Breast epithelium (tissue), 4 donors: ENCODE measurements at places on chromosomes 5 and 9. TPM values are rescaled to one million over a fixed set of nuclear protein-coding genes. Genes with fewer than 3 reads are reported as not detected.

Gene SHISAL2B
- total RNA-seq, result not detected

GRCh38 chr9:110874963-110875674 lies 163.2 kb downstream of the LPAR1 start:
- no peak overlapping the region for H3K27ac ChIP-seq
- no peaks in the 10 kb centered on the region for H3K27me3 ChIP-seq
- no peak overlapping the region for H3K4me3 ChIP-seq
- DNase-seq, result no peak
- no peaks in the 10 kb centered on the region for H3K4me1 ChIP-seq
- H3K36me3 ChIP-seq, result no peaks in the 10 kb centered on the region

GRCh38 chr5:81425569-81425968 lies 31.6 kb upstream of the ACOT12 start:
- H3K4me1 ChIP-seq, result peaks cover 7% of the 10 kb centered on the region
- peak overlapping the region; percentile 59 for H3K27ac ChIP-seq
- H3K4me3 ChIP-seq, result no peak overlapping the region
- H3K36me3 ChIP-seq, result no peaks in the 10 kb centered on the region
- H3K27me3 ChIP-seq, result no peaks in the 10 kb centered on the region
- no peak for DNase-seq

GRCh38 chr5:149284501-149284900 lies 12.8 kb downstream of the AFAP1L1 start:
- no peak overlapping the region for H3K4me3 ChIP-seq
- no peaks in the 10 kb centered on the region for H3K36me3 ChIP-seq
- no peaks in the 10 kb centered on the region for H3K27me3 ChIP-seq
- H3K4me1 ChIP-seq, result no peaks in the 10 kb centered on the region

DNA sequence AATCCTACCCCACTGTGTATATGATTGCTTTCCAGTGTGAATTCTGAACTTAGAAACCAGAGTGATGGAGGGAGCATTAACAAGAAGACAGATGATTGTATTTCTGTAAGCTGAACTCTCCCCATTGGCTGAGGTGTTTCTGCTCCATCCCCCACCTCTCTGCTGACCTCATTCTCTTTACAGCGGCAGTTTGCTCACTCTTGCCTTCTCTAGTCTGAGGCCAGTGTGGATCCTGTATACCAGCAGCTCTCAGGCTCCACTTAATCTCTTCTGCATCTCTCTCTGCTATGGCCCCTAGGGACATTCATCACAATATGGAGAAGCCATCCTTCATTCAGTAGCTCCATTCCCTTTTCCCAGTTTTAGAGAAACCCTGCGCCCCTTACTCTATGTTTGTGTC lies 358.8 kb downstream of the MAN2A1 start:
- no peaks in the 10 kb centered on the region for H3K4me1 ChIP-seq
- H3K4me3 ChIP-seq, result no peak overlapping the region
- no peaks in the 10 kb centered on the region for H3K27me3 ChIP-seq
- H3K27ac ChIP-seq, result no peak overlapping the region
- H3K36me3 ChIP-seq, result no peaks in the 10 kb centered on the region

DNA sequence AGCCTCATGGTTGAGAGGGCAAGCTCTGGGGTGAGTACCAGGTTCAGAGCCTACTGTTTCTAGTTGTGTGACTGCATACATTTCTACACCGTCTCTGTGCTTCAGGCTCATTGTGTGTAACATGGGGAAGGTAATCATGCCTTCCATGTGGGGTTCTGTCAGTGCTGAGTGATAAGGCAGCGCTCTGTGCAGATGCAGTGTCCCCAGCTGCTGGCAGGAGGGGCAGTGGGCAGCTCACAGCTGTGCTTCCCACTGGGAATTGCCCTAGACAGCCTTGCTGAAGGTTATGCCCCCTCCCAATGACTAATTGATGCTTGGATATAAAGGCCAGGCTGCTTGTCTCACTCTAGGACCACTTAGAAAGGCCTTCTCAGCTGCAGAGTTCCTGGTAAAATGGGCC lies 121.8 kb upstream of the SAP30L start:
- no peaks in the 10 kb centered on the region for H3K4me1 ChIP-seq
- H3K27ac ChIP-seq, result no peak overlapping the region
- H3K36me3 ChIP-seq, result no peaks in the 10 kb centered on the region
- no peak for DNase-seq
- no peak overlapping the region for H3K4me3 ChIP-seq
- no peaks in the 10 kb centered on the region for H3K27me3 ChIP-seq

DNA sequence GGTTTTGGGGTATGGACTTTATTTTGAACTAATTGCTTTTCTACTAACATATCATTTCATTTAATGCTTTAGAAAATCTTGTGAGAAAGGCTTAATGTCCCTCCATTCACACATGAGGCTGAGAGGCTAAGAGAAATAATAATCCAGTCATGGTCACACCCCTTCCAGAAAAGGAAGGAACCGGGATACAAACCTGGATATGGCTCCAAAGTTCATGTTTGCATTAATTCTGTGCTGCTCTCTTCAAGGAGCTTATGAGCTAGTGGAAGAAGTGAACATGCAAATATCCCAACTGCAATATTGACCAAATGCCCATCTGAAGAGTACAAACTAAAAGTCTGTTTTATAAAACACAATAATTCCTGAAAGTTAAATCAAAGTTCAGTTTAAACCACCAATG lies 732.1 kb upstream of the RIOK2 start:
- no peaks in the 10 kb centered on the region for H3K36me3 ChIP-seq
- H3K4me3 ChIP-seq, result no peak overlapping the region
- H3K27me3 ChIP-seq, result no peaks in the 10 kb centered on the region
- H3K27ac ChIP-seq, result no peak overlapping the region
- no peaks in the 10 kb centered on the region for H3K4me1 ChIP-seq
- no peak for DNase-seq

GRCh38 chr9:94672811-94673487 lies 33.6 kb upstream of the FBP1 start:
- no peak for DNase-seq
- H3K36me3 ChIP-seq, result no peaks in the 10 kb centered on the region
- H3K27ac ChIP-seq, result no peak overlapping the region
- no peaks in the 10 kb centered on the region for H3K27me3 ChIP-seq
- no peak overlapping the region for H3K4me3 ChIP-seq
- H3K4me1 ChIP-seq, result no peaks in the 10 kb centered on the region

DNA sequence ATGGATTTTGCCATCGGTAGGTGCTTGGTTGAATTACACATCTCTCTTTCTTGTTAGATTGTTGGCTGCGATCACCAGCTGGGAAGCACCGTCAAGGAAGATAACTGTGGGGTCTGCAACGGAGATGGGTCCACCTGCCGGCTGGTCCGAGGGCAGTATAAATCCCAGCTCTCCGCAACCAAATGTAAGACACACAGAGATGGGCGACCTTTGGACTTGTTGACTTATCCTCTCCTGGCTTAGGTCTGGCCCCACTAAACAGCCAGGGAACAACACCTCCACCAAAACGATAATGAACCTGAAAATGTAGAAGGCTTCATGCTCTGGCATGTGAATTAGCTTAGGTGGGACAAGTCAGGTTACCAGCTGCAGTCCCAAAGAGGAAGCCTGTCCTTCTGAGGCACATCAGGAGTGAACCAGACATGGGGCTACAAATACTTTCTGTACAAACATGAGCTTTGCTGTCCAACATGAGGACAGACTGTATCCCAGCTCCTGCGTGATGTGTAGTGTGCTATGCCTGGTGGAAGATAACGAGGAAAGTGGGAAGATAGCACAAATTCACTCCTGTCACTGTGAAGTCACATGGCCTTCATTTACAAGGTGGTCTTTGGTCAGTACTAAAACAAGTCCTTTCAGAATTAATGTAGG lies 148.4 kb downstream of the ADAMTSL1 start:
- no peak for DNase-seq
- H3K27me3 ChIP-seq, result no peaks in the 10 kb centered on the region

- peaks cover 53% of the 10 kb centered on the region for H3K27me3 ChIP-seq
- H3K36me3 ChIP-seq, result no peaks in the 10 kb centered on the region
- H3K4me1 ChIP-seq, result no peaks in the 10 kb centered on the region
- no peak for DNase-seq
- no peak overlapping the region for H3K4me3 ChIP-seq
- peak overlapping the region; percentile 49 for H3K27ac ChIP-seq
Observed at GRCh38 chr9:136140966-136141365, 22.3 kb upstream of the TMEM250 start.

Gene CLK4
- total RNA-seq, result 73.2 TPM

- no peak overlapping the region for H3K27ac ChIP-seq
- no peak for DNase-seq
- no peak overlapping the region for H3K4me3 ChIP-seq
- H3K4me1 ChIP-seq, result no peaks in the 10 kb centered on the region
- no peaks in the 10 kb centered on the region for H3K27me3 ChIP-seq
Observed at GRCh38 chr5:123763201-123763600, 251.2 kb downstream of the CSNK1G3 start.

DNA sequence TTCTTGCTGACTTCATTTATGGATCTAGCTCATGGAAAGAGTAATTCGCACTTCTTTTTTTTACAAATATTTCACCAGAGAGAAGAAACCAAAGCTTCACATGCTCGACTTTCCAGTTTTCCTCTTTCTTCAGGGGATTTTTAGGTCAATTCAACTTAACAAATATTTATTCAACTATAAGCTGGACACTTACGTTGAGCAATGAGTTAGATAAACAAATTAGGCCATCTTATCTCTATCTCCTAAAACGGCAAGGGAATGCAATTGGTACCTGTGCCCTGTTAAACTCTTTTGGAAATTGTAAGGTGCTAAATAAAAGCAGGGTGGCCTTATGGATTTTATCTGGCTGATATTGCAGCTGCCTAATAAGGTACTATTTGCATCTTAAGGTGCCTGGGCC lies 145.1 kb upstream of the RAI14 start:
- no peaks in the 10 kb centered on the region for H3K36me3 ChIP-seq
- DNase-seq, result no peak
- H3K4me3 ChIP-seq, result no peak overlapping the region
- no peaks in the 10 kb centered on the region for H3K4me1 ChIP-seq
- no peaks in the 10 kb centered on the region for H3K27me3 ChIP-seq

- H3K4me1 ChIP-seq, result no peaks in the 10 kb centered on the region
- H3K27me3 ChIP-seq, result no peaks in the 10 kb centered on the region
- H3K4me3 ChIP-seq, result no peak overlapping the region
- no peak for DNase-seq
- H3K27ac ChIP-seq, result no peak overlapping the region
Observed at GRCh38 chr5:77367741-77368140, 124.4 kb downstream of the WDR41 start.

DNA sequence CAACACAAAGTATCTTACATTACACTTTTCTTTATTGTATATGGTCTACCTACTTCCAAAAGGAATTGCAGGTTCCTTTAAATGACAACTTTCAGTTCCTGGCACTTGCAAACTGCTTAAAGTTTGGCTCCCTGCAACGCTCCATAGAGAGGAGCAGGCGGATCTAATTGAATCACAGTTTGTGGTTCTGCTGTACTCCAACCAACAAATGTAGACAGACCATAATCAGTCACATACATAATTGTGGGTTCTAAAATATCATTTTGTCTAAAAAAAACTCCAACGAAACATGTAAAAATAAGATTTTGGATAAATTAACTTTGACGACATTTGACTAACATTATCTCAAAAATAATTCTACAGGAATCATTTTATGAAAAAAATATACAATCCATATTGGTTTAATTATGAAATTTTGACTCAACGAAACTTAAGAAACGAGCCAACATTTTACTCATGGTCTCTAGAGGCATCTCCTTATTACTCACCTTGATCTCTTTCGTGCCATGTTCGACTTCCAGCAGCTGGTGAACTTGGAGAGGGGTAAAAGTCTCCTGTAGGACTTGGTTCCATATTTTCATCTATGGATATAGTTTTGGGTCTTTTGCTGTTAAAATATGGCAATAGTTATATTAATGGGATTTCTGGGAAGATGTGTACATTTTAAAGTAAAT lies 167.6 kb downstream of the NFIB start:
- no peak overlapping the region for H3K4me3 ChIP-seq
- no peaks in the 10 kb centered on the region for H3K36me3 ChIP-seq
- no peaks in the 10 kb centered on the region for H3K27me3 ChIP-seq
- no peak overlapping the region for H3K27ac ChIP-seq

Gene CBY3
- total RNA-seq, result not detected

- H3K27me3 ChIP-seq, result no peaks in the 10 kb centered on the region
- no peak overlapping the region for H3K27ac ChIP-seq
- no peaks in the 10 kb centered on the region for H3K36me3 ChIP-seq
- H3K4me3 ChIP-seq, result no peak overlapping the region
- no peaks in the 10 kb centered on the region for H3K4me1 ChIP-seq
Observed at GRCh38 chr9:101705135-101705661, 33.2 kb downstream of the GRIN3A start.

DNA sequence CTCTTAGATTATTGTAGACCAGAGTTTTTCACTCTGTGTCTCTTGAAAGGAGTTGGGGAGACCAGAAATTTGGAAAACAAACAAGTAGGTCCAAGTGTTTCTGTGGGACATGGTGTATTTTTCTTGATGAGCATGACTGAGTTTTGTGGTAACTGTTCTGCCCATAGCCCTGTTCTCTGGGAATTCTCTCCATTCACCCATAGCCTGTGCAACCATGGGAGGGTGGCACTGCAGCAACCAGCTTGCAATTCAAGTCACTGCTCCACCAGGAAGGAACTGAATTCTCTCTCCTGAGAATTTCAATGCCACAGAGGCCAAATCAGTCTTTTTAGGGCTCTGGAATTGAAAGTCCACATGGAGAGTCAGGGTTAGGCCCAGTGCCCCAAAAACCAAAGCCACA lies 475.3 kb upstream of the TRPC7 start:
- no peaks in the 10 kb centered on the region for H3K27me3 ChIP-seq
- no peaks in the 10 kb centered on the region for H3K36me3 ChIP-seq
- no peak overlapping the region for H3K4me3 ChIP-seq
- DNase-seq, result no peak

Gene CCDC152
- total RNA-seq, result 1.3 TPM

DNA sequence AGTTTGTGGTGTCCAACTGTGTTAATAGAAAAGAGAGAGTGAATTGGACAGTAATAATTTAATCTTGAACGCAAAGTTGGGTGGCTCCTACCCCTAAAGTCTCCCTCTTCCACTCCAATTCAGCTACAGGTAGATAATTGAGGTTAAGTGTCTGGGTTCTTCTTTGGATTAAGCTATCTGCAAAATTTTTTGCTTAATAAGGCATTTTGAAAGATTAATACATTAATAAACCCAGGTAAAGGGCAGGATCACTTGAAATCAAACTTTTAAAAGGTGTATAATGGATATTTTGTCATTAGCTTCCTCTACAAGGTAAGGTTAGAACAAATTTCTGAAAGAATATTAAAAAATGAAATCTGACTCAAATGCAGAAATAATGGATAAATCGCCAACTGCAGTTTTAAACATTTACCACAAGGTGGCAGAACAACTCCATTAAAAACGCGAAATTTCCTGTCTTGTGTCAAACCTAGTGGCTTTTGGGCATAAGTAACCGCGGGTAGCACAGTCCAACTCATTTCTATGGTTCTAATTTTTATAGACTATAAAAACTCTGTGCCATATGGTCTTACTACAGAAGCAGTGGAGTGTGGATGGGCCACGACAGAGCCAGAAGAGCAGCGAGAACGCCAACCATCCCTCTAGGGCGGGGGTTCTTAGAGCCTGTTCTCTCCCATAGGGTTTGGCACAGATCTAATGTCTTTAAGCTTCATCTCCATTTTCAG lies 276.5 kb downstream of the ARHGEF28 start:
- no peak overlapping the region for H3K4me3 ChIP-seq
- peak overlapping the region; percentile 79 for H3K27ac ChIP-seq
- H3K36me3 ChIP-seq, result no peaks in the 10 kb centered on the region
- H3K27me3 ChIP-seq, result no peaks in the 10 kb centered on the region
- no peak for DNase-seq
- H3K4me1 ChIP-seq, result no peaks in the 10 kb centered on the region

Gene CD72
- 6.4 TPM for total RNA-seq
